ENCODE measurements at places on chromosomes 13 and 19.

DNA sequence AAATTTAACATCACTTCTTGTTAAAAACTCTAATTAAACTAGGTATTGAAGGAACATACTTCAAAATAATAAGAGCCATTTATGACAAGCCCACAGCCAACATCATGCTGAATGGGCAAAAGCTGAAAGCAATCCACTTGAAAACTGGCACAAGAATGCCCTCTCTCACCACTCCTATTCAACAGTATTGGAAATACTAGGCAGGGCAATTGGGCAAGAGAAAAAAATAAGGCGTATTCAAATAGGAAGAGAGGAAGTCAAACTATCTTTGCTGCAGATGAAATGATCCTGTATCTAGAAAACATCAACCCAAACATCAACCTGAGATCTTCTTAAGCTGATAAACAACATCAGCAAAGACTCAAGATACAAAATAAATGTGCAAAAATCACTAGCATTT lies 15.6 kb upstream of the LILRB1 start:
- DNase-seq: no peak

GRCh38 chr19:11458236-11458900 lies 22.5 kb downstream of the ELAVL3 start:
- no peak for DNase-seq

DNA sequence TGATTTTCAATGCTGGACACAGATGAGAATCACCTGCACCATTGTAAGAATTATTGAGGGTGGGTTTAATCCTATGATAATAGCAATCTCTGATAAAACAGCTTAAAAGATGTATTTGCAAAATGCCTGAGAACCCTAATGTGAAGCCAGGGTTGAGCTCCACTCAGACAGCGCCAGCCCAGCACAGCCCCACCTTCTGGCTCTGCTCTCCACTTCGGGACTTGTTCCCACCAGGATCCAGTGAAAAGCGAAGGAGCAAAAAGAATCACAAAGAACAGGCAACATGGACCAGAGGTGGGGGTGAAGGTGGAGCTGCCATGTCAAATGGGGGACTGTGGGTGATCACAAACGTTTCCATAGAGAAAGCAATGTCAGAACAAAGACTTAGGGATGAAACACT lies 18.6 kb upstream of the ZNF816 start:
- no peak for DNase-seq

- no peak for DNase-seq
Measured at GRCh38 chr19:39053276-39054090, 21.1 kb upstream of the FBXO27 start.

- DNase-seq: no peak
Measured at GRCh38 chr19:48442116-48443035, 3.4 kb upstream of the GRWD1 start.

GRCh38 chr13:21076253-21076652 lies 14.9 kb upstream of the LATS2 start:
- DNase-seq: no peak

GRCh38 chr19:937259-937694 lies 11.4 kb downstream of the ARID3A start:
- no peak for DNase-seq

- DNase-seq: peak; percentile 85
Measured at GRCh38 chr19:45569619-45570421, 14.8 kb downstream of the OPA3 start.

DNA sequence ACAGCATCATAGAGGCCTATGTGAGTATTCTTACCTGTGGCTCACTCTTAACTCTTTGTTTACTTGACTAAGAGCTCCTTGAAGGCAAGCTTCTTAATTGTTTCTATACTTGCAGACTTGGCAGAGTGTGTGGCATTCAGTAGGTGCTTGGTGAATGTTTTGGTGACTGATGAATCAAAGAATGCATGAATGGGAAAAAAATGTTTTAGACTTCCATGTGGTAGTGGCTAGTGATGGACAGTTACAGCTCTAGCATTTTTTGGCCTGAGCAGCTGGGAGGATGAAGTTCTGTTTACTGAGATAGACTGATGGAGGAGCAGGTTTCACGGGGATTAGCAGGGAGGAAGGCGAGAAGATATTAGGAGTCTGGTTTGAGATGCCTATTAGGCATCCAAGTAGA lies 13.6 kb downstream of the HAS1 start:
- DNase-seq: no peak

GRCh38 chr13:32142956-32143375 lies 111.4 kb downstream of the FRY start:
- no peak for DNase-seq

DNA sequence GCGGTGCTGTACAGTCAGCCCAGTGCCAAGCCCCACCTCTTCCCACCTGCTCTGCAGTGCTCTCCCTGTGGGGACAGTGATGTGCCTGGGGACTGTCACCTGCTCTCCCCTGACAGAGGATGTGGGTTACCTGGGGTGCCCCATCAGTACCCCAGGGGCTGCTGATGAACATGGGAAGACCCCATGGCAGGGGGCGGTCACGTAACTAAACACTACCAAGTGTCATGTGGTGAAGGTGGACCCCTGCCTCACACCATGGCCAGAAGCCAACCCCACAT lies 12.7 kb downstream of the KDM4B start:
- DNase-seq: no peak

DNA sequence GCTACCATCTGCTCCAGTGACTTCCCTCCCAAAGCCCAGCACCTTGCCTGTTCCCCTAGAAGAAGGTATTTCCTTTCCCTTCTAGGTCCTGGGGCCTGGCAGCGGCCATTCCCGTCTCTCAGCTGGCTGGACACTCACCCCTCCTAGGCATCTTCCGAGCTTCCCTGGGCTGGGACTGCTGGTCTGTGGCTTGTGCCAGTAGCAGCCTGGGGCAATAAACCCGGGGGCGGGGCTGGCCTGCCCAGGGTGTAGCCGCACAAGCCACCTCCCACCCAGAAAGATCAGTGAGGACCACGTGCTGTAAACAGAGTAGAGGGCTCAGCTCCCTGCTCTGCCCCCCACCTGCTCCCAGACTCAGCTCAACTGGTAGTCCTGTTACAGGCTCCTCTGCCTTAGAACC lies 15.0 kb downstream of the LIPE start:
- DNase-seq: no peak

- no peak for DNase-seq
Measured at GRCh38 chr13:42686165-42686564, 95.2 kb upstream of the FAM216B start.

DNA sequence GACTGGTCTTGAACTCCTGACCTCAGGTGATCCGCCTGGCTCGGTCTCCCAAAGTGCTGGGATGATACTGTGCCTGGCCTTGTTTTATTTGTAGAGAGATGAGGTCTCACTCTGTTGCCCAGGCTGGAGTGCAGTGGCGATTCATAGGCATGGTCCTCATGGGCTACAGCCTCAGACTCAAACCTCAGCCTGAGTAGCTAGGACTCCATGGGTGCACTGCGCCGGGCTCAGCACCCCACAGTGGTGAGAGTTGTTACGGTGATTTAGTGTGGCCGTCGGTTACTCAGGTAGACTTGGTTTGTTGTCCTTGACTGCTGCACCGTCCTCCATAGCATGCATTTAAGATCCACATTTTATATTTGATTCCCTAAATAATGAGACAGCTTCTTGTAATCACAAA lies 80.7 kb downstream of the SLC6A16 start:
- DNase-seq: no peak

DNA sequence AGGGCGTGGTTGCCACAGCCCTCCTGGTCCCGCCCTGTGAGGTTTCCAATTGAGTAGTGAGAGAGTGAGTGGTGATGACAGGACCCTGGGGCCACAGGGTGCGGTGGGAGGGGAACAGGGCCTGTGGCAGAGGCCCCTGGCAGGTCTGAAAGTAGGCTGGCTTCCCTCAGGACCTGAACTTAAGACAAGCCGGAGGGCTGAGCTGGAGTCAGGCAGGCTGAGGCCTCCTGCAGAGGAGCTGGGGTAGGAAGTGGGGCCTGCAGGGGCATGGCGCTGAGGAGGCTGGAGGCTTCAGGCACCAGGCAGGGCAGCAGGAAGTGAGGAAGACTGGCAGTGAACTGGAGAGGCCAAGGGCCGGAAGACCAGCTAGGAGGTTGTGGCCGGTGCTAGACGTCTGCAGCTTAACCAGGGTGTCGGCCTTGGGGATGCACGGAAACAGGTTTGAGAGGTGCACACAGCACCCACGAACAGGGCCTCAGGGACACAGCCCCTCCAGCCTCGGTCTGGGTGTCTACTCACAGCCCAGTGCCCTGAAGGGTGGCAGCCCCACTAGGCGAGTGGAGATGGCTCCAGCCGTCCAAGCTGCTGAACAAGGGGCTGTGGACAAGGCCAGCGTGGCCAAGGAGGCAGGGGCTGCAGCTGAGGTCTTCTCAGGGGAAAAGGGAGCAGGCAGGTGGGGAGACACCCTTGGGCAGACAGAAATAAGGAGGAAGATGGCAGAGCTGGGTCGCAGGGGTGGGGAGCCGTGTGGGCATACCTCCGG lies 17.8 kb downstream of the POP4 start:
- peak; percentile 83 for DNase-seq

DNA sequence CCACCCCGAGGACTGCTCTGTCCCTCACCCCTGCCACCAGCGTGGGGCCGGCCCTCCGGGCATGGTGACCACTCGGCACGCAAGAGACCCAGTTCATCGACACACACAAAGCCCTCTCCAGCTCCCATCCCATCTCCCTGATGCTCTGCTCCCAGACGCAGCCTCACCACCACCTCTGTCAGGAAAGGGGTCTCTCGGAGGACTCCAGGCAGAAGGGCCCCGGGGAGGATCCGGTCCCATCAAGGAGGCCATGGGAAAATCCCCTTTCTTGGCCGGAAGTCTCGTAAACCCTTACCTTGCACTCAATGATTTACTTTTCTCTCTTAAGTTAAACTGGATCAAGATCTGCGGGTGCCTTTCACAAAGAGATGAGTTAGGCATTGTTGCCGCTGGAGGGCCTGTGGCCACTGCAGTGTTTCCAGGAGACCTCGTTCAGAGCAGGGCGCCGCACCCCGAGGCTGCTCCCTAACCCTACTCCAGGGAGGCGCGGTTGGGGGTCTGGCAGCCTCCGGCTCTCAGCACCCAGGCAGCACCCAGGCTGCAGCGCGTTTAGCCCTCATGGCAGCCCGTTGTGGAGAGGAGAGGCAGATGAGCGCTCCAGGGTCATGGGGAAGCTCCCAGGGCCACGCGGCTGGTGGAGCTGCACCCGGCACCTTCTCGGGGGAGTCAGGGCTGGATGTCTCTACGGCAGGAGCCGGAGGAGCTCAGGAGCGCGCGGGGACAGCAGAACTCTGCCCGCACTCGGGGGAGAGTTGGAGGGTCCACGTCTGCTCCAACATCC lies 31.0 kb downstream of the C2CD4C start:
- DNase-seq: no peak

DNA sequence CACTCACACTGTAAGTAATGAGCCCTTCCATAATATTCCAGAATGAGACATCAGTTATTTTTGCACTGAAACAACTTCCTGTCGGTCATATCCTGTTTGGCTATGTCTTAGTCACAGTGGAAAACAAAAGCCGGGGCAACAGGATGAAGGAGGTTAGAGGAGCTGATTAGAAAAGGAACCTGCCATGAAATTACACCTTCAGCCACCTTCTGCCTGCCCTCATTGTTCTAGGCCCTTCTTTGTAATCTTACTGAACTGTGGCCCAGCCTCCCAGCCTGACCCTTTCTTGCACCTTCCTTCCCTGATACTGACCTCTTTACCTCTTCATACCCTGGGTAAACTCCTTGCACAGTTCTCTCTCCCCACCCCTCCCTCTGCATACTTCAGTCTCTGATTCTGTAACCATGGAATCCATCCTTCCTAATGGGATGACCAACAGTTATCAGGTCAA lies 67.3 kb downstream of the DOCK9 start:
- no peak for DNase-seq

- no peak for DNase-seq
Measured at GRCh38 chr19:28258829-28259228, 954.1 kb downstream of the UQCRFS1 start.

DNA sequence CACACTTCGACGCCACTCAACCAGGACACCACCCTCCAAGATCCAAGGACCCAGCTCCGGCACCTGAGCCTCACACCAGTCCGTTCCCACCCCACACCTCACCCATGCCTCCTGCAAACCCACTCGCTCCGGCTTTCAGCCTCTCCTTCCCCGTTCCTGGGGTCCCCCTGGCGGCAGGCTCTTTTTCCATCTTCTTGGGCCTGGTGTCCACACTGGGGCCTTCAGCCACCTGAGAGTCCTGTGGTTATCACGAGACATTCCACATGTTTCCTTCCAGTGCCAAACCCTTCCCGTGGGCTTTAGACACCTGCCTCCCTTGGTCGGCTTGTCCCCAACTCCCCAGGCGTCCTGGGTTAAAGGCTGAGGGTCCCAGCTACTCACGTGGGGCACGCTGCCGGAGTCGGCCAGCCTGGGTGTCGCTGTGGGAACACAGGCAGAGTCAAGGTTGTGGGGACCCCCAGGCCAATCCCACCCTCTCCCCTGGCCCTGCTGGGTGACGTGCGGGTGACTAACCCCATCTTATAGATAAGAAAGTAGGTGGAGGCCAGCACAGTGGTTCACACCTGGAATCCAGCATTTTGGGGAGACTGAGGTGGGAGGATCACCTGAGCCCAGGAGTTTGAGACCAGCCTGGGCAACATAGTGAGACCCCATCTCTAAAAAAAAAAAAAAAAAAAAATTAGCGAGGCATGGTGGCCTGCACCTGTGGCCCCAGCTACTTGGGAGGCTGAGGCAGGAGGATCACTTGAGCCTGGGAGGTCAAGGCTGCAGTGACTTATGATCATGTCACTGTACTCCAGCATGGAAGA lies 1.9 kb downstream of the JSRP1 start:
- DNase-seq: no peak

GRCh38 chr19:277581-278165 lies 13.5 kb downstream of the PLPP2 start:
- no peak for DNase-seq

DNA sequence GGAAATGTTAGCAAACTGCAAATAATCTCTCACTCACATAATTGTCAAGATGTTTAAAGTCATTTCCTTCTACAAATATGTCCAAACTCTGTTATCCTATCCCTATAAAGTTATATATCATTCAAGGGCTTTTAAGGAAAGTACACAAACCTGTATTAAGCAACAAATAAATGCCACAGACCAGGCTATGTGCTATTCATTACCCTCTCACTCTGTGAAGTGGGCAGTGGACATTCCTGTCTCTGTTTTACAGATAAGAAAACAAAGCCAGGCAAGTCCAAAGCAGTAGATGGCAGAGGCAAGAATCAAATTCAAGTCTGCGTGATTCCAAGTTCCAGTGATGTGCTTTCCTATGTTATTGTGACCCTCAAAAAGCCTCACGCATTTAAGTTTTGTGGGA lies 140.6 kb downstream of the LHFPL6 start:
- no peak for DNase-seq
